ENCODE measurements at places on chromosomes 7 and 10.

GRCh38 chr7:22333680-22334141 is 23.2 kb downstream of the RAPGEF5 start:
- no peak for DNase-seq

- DNase-seq: no peak
Observed at GRCh38 chr10:54796881-54797280, 4.2 kb downstream of the PCDH15 start.

GRCh38 chr10:112532189-112532588 is 85.2 kb downstream of the VTI1A start:
- DNase-seq: no peak

GRCh38 chr7:82624337-82624736 is 180.8 kb upstream of the CACNA2D1 start:
- DNase-seq: no peak

- no peak for DNase-seq
Observed at GRCh38 chr7:143898810-143899209, 3.2 kb downstream of the TCAF1 start.

- no peak for DNase-seq
Observed at GRCh38 chr10:50362547-50363125, 111.3 kb upstream of the ASAH2 start.

Data from CD4-positive, alpha-beta T cell treated with Interleukin-17A for 4 hours (primary cell).